ENCODE measurements at places on chromosomes 5 and 9.

DNA sequence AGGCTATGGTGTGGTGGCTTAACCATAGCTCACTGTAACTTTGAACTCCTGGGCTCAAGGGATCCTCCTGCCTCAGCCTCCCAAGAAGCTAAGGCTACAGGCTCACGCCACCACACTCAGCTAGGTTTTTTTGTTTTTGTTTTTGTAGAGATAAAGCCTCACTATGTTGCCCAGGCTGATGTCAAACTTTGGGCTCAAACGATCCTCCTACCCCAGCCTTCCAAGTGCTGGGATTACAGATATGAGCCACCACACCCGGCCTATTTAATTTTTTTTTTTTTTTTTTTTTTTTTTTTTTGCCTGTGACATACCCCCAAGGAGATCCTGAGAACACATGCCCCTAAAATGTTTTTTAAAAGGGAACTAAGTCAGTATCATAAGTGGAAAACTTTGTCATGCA lies 10.4 kb downstream of the FUBP3 start:
- DNase-seq = no peak

DNA sequence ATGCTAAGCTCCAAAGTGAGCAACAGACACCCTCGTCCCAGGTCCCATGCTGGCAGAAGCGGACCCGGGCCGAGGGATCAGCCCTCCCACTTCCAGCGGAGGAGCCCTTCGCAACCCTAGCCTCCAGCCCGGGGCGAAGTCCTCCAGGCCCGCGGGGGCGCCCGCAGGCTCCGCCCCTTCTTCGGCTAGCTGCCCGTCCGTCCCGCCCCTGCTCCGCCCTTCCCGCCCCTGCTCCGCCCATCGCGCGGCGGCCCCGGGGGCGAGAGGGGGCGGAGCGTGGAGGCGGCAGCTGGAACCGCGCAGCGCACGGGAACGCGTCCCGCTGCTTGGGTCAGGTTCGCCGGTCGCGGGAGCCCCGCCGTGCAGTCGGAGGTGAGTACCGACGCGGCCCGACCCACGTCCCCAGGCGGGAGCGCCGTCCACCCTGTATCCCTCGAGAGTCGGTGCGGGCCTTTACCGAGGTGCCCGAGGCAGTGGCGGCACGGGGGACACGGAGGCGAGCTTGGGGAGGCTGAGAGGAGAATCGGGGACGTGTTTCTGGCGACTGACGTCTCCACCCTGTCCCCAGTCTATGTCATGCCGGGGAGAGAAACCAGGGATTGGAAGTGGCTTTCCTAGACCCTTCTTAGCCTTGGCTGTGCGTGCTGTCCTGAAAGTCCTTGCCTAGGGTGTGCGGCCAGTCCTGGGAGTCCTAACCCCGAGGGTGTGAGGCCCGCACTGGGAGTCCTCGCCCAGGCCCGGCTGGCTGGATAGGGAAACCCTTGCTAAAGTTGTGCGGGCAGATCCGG lies at the start of gene ACO1:
ACO1 (plus strand) TSS at position 280 of the 788 bp plus-strand sequence. CDS start 20,864 bp downstream, outside the sequence.
- DNase-seq = peak; percentile 82

DNA sequence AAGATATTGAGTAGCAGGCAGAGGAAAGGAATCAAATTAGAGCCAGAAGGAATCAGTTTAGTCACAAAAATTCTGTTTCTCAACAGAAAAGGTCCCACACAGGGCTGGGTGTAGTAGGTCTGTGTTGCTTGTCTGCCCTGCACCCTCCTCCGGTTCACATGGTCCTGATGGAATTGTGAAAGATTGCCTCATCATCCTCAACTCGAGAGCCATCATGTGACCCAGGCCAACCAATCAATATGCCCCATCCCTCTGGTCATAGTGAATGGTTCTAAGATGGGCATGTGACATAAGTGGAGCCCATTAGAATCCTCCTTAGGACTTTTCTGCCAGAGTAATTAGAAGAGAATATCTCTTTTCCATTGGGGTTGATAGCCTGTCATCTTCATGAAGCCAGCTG lies 56.7 kb upstream of the RAD23B start:
- no peak for DNase-seq

- peak; percentile 86 for DNase-seq
These were observed 19.3 kb upstream of the PPP2CA start for GRCh38 chr5:134245101-134245604.

GRCh38 chr9:83451308-83451707 lies 86.9 kb downstream of the FRMD3 start:
- no peak for DNase-seq

DNA sequence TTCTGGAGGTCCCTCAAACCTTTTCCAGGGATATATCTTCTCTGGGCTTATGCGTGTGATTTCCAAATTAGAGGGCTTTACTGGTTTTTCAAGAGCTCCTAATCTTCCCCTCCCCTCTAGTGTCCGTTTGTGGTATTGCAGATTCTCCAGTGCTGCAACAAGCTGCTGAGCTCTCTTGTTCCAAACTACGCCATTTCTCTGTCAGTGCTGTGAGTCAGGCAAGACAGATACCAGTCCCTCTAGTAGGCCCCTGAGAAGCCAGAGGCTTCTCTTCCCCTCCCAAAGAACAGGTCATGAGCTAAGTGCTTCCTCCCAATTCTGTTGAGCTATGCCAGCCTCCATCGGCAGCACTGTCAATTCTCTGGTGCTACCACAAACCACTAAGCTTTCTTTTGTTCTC lies 149.5 kb downstream of the FANCC start:
- DNase-seq = peak; percentile 97

- no peak for DNase-seq
These were observed 267.7 kb upstream of the GAS1 start for GRCh38 chr9:87214991-87215390.

DNA sequence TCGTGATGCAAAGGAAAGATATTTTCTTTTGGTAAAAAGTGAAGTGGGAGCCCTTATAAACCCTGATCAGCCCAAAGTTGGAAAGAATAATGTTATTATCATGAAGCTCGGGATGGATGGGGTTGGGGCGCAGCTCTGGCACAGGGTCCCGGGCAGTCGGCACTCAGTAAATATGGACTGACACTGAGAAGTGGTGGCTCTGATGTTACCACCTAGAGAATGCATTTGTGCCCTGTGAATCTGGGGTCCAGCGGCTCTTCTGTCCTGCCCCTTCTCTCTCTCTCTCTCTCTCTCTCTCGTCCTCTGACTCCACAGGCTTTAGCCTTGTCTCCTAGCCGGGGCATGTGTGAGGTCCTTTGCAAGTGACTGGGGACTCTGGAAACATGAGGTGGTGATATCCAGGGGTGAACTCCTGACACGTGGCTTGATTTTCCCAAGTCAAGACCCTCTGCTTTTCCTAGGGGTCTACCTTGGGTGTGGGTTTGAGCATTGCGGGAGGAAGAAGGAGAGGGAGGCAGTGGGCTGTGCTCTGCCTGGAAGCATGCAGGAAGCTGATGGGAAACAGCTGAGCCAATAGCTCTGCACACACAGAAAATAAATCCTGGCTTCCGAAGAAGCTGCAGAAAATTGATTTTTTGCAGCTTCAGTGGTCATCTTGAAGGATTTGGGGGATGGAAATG lies 162.7 kb downstream of the MACROH2A1 start:
- DNase-seq = no peak

GRCh38 chr9:128946571-128947276 lies 679 bp downstream of the DOLK start:
- DNase-seq = peak; percentile 11

DNA sequence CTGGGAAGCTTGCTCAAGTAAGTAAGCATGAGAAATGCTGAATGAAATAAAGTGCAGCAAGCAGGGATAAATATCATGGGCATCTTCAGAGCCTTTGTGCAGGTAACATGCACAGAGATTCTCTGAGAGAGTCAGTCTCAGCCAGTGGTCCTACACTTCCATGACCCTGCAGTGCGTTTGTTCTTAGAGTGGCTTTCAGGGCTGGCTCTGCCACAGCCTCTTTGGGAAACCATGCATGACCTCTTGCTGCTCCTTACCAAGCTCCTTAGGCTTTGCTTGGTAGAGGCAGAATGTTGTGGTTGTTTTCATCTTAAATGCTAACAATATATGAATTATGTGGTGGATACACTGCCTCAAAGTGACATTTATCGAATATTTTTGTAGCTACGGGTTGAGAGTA lies 5.4 kb downstream of the SYK start:
- DNase-seq = no peak

GRCh38 chr9:6634444-6634843 lies 11.1 kb downstream of the GLDC start:
- no peak for DNase-seq

- DNase-seq = peak; percentile 15
These were observed 43.4 kb upstream of the KIAA1958 start for GRCh38 chr9:112443200-112443599.

DNA sequence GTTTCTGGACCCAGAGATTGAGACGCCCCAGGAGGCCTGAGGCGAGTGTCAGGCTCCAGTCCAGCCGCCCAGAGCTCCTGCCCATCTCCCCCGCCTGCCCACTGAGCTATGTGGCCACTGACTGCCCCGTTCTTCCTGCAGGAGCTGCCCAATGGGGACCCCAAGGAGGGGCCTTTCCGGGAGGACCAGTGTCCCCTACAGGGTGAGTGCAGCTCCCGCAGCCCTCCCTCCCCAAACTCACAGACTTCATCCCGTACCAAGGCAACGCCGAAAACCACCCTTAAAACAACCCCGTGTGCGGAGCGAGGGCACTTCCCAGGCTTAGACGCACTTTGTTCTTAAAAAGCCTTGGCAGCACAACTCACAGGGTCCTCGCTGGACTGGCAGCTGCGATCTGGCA lies 23.4 kb downstream of the NKD2 start:
- no peak for DNase-seq

GRCh38 chr5:178537467-178538371 lies 52.5 kb downstream of the COL23A1 start:
- no peak for DNase-seq

- DNase-seq = peak; percentile 14
These were observed 2.0 kb upstream of the APBA1 start for GRCh38 chr9:69674112-69674685.

GRCh38 chr9:124853605-124854143 lies 414 bp downstream of the WDR38 start:
- DNase-seq = no peak

GRCh38 chr5:35482167-35482755 lies 135.4 kb upstream of the SPEF2 start:
- DNase-seq = no peak

DNA sequence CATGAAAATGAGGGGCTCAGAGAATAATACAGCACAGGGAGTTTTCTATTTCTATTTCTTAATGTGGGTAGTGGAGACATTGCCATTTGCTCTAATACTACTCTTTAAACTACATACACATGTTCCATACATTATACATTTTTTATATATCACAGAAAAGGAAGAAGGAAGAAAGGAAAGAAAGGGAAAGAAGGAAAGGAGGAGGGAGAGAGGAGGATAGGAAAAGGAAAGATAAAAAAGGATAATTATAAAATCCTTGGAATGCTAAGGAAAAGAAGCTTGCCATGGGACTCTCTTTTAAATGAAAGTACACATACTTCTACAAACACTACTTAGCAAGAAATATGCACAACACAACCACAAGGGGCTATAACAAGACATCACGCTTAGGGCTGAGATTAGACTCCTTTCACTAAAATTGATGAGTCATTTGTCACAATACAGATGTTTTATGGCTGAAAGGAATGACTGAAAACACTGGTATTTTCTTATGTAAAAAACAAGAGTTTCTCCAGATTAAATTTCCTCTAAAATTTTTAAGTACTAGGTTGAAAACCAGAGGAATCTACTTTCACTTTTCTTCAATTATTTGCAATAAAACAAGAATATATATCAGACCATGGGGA lies 219.8 kb downstream of the ARL15 start:
- peak; percentile 85 for DNase-seq

DNA sequence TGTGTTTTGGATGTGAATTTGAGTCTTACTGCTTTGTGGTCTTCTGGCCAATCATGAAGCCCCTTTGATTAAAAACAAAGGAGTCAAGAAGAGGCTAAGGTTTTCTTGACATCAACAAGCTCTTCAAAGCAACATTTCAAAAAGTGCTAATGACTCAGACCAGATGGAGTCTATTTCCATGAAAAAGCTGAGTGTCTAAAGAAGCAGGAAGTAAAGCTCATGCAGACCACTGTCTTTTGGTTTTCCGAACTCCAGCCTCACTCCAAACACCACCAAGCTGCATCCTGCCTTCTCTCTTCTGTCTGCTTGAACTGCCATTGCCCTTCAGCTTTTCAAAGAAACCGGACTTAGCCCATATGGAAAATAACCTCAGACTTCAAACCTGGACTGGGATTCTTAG lies 115.2 kb downstream of the PRDM6 start:
- peak; percentile 35 for DNase-seq

DNA sequence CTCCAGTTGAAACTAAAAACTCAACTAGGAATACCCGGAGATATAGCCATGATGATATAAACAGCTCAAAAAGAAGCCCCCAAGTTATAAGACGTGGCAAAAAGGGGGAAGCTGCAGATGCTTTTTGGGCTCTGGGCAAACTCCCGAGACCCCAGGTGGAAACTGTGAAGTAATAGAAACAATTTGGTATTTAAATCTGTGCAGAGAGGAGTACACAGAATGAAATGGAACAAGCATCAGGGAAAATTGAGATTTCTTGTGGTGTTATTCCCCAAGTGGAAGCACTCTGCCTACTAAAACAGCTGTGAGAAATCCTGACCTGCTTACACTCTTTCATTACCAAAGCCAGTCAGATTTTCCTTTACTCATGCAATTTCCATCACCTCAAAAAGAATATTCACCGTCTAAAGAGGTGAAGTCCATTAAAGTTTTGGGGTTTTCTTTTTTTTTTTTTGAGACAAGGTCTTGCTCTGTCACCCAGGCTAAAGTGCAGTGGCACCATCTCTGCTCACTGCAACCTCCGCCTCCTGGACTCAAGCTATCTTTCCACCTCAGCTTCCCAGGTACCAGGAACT lies 23.5 kb downstream of the SAXO1 start:
- no peak for DNase-seq

GRCh38 chr9:122875523-122875922 lies 29.6 kb downstream of the RC3H2 start:
- DNase-seq = no peak

GRCh38 chr9:120136696-120137095 lies 443.3 kb downstream of the CDK5RAP2 start:
- DNase-seq = no peak

DNA sequence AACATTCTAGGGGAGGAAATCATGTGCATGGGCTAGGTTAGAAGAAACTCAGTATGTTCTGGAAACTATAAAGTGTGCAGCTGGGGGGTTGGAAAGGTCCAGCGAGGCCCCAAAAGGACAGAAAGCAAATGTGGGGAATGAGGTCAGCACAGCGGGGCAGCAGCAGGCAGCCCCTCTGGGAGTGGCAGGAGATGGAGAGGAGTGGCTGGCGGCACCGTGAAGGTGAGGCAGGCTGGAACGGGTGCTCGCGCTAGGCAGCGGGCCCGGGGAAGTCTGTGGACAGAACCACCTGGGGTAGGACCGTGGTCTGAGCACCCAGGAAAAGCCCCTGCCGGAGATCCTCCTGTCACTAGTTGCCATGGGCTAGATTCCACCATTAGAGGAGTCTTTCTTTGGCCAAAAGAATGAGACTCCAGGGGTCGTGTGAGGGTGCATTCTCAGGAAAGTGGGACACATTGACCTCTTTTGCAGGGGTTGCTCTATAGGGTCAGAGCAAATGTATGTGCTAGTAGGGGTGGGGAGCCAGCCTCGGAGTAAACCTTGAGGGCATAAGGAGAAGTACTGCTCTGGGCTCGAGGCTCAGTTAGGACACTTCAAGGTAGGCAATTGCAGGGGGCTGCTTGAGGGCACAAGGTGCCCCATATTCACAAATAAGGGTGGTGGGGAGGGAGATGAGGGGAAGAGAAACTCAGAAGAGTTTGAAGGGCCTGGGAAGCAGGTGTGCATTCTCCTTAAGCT lies 61.2 kb downstream of the IL6ST start:
- no peak for DNase-seq

GRCh38 chr5:115532517-115532916 lies 12.1 kb downstream of the FEM1C start:
- peak; percentile 46 for DNase-seq

Data from IMR-90 (cell line).